Calu3 (cell line): ENCODE measurements at places on chromosomes 4 and X. TPM values are rescaled to one million over a fixed set of nuclear protein-coding genes. Genes with fewer than 3 reads are reported as not detected.
A peak's percentile ranks its signal among the peaks of the same experiment; 100 is the strongest.

The PAGE5 gene
- total RNA-seq = not detected in 2 replicates

The CD38 gene
- total RNA-seq = 3.4 and 9.4 TPM in 2 replicates

The TMPRSS11A gene
- total RNA-seq = not detected in 2 replicates

The AVPR2 gene
- total RNA-seq = not detected in 2 replicates

The KCND1 gene
- total RNA-seq = 8.4 and 9.7 TPM in 2 replicates

The NWD2 gene
- total RNA-seq = 1.4 TPM in 2 replicates

The SHOX gene
- total RNA-seq = not detected in 2 replicates

The ETDA gene
- not detected in 2 replicates for total RNA-seq

The CXCL3 gene
- 80.8 and 153 TPM in 2 replicates for total RNA-seq

The GUCY1A1 gene
- total RNA-seq = 19.0 and 23.6 TPM in 2 replicates

The INPP4B gene
- 86.9 and 114 TPM in 2 replicates for total RNA-seq

DNA sequence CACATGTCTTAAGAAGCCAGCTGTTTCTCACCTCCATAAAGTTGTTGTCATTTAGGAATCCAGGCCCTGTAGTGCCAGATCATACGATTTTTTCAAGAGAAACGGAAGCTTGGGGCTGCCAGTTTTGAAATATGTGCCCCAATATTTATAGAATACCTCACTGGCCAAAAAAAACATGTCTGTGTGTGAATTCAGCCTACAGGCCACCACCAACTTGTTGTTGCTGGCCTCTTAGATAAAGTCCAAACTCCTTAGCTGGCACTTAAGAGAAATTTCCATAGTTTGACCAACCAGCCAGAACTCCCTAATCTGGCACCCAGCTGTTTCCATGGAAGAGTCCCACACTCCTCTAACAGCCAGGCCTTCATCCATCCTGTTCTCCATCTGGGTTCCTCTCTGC is 74.1 kb downstream of the WDR19 start:
- no peaks in the 10 kb centered on the region for H3K27me3 ChIP-seq
- peaks cover 7% of the 10 kb centered on the region for H3K4me1 ChIP-seq
- no peak for DNase-seq
- no peak overlapping the region for H3K27ac ChIP-seq

DNA sequence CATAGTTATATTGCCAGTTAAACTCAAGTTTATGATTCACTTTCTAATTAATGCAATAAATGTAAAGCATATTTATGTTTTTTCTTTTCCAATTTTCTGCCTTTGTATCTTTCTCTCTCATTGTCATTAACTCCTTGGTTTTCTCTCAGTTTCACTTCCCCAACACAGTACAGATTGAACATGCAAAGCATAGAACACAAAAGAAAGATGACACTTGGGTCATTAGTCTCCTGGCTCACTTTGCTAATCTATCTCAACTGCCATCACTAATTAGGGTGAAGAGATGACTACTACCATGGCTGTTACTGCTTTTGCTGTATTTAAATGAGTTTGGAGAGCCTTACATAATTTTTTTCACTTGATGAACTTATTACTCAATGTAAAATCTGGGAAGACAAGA is 12.3 kb upstream of the NAA11 start:
- H3K27ac ChIP-seq = no peak overlapping the region
- H3K27me3 ChIP-seq = no peaks in the 10 kb centered on the region
- H3K36me3 ChIP-seq = no peaks in the 10 kb centered on the region
- H3K4me1 ChIP-seq = peaks cover 7% of the 10 kb centered on the region

DNA sequence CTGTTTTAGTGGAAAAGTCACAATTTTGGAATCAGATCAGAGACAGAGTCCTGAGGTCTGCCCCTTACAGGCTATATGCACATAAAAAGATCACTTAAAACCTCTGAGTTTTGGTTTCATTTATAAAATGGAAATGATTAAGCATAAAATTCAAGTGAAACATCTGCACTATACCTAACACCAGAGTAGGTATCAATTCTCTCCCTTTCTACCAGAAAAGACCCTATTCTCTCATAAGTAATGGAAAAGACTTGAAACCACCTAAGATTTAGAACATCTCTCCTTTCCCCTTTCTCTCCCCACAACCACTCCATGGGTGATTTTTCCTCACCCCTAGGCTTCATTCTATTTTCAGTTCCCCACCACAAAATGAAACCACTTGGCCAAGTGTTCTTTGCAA is 907 bp downstream of the LHFPL1 start:
- no peak overlapping the region for H3K27ac ChIP-seq
- H3K36me3 ChIP-seq = peaks cover 4% of the 10 kb centered on the region
- peaks cover 24% of the 10 kb centered on the region for H3K27me3 ChIP-seq
- no peak for DNase-seq
- H3K4me3 ChIP-seq = no peak overlapping the region

DNA sequence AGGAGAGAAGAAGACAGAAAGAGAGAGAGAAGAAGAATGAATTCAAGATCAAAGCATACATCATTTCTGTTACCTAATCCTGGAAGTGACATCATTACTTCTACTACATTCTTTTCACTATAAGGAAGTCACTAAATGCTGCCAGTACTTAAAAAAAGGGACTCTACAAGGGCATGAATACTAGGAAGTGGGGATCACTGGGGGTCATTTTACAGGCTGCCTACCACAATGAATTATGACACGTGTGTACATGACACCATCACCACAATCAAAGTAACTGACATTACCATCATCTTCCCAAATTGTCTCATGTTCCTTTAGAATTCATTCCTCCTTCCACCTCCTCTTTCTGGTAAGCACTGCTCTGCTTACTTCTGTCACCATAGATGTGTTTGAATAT is 227.0 kb downstream of the CPE start:
- no peak for DNase-seq
- peaks cover 10% of the 10 kb centered on the region for H3K4me1 ChIP-seq
- H3K36me3 ChIP-seq = no peaks in the 10 kb centered on the region
- H3K4me3 ChIP-seq = no peak overlapping the region
- H3K27ac ChIP-seq = no peak overlapping the region

DNA sequence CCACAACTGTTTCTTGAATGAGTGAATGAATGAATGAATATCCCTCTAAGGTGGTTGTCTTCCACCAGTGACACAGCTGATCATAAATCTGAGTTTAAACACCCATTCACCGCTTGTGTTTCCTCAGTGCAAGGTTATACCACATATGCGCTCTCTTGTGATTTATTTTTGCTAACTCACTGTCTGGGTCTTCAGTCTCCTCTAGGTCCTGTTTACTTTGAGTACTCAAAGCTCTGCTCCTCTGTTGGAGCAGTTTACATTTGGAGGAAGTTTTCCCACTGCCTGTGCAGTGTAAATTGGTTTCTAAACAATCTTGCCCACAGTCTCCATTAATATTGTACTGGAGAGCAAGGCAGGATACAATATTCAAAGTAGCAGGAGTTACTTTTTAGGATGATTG is 212.6 kb upstream of the JADE1 start:
- DNase-seq = no peak
- H3K4me3 ChIP-seq = no peak overlapping the region
- H3K27ac ChIP-seq = no peak overlapping the region
- no peaks in the 10 kb centered on the region for H3K27me3 ChIP-seq
- peaks cover 34% of the 10 kb centered on the region for H3K4me1 ChIP-seq

GRCh38 chr4:10203851-10204250 is 87.3 kb upstream of the WDR1 start:
- H3K4me1 ChIP-seq = no peaks in the 10 kb centered on the region
- H3K27ac ChIP-seq = no peak overlapping the region
- DNase-seq = no peak
- no peaks in the 10 kb centered on the region for H3K36me3 ChIP-seq
- H3K27me3 ChIP-seq = peaks cover 37% of the 10 kb centered on the region

- H3K27me3 ChIP-seq = peaks cover 51% of the 10 kb centered on the region
- H3K4me3 ChIP-seq = no peak overlapping the region
- no peak for DNase-seq
Measured at GRCh38 chrX:149699761-149700160, 12.1 kb upstream of the MAGEA11 start.

- no peak overlapping the region for H3K4me3 ChIP-seq
- no peak for DNase-seq
- no peaks in the 10 kb centered on the region for H3K4me1 ChIP-seq
- no peak overlapping the region for H3K27ac ChIP-seq
Measured at GRCh38 chrX:141632124-141632523, 42.6 kb downstream of the SPANXA2 start.

- no peak overlapping the region for H3K27ac ChIP-seq
- no peak for DNase-seq
- peaks cover 4% of the 10 kb centered on the region for H3K36me3 ChIP-seq
- H3K4me1 ChIP-seq = no peaks in the 10 kb centered on the region
Measured at GRCh38 chrX:133983974-133984845, 1.2 kb downstream of the GPC3 start.

DNA sequence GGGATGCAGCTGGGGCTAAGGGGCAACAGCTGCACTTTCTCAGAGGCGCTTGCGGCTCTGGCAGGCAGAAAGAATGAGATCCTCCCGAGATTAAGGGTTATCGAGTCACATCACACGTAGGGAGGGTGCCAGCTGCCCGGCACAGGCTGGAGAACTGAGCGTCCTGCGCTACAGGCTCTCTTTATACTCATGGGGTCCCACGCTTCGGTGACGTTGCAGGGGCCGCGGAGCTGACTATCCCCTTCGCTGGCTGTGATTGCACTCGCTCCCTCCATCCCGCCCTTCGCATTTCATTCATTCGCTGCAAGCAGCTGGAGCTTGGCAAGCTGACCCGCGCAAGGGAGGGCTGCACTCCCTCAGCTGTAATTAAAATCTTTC is at the start of gene TACR3:
TSS of gene TACR3 (minus strand) at position 156 of the 378 bp plus-strand sequence. CDS start 310 bp downstream, outside the sequence.
- H3K27me3 ChIP-seq = no peaks in the 10 kb centered on the region
- no peaks in the 10 kb centered on the region for H3K36me3 ChIP-seq
- no peaks in the 10 kb centered on the region for H3K4me1 ChIP-seq
- no peak within 1 kb of the TSS for H3K27ac ChIP-seq

GRCh38 chrX:124435616-124436015 is 89.3 kb downstream of the SH2D1A start:
- DNase-seq = no peak
- H3K36me3 ChIP-seq = no peaks in the 10 kb centered on the region
- no peaks in the 10 kb centered on the region for H3K27me3 ChIP-seq
- H3K4me1 ChIP-seq = peaks cover 12% of the 10 kb centered on the region

GRCh38 chrX:53606456-53606855 is 80.1 kb downstream of the HUWE1 start:
- no peaks in the 10 kb centered on the region for H3K27me3 ChIP-seq
- no peak overlapping the region for H3K27ac ChIP-seq
- H3K36me3 ChIP-seq = peaks cover 73% of the 10 kb centered on the region
- no peak overlapping the region for H3K4me3 ChIP-seq

DNA sequence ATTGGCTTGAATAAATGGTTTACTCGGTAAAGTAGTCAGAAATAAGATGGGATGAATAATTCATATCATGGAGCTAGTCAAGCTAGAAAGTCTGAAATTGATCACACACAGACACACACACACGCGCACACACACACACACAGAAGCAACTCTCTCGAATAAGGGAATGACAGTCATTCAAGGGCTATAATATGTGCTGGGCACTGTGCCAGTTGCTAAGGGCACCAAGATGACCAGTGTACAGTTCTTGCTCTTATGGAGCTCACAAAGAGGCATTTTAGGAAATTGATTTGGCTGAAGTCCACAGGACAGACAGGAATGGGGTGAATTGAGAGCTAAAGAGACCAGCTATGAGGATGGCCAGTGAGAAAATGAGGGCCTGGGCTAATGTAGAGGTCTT is 34.2 kb upstream of the SH3D19 start:
- no peak overlapping the region for H3K4me3 ChIP-seq
- no peaks in the 10 kb centered on the region for H3K36me3 ChIP-seq

DNA sequence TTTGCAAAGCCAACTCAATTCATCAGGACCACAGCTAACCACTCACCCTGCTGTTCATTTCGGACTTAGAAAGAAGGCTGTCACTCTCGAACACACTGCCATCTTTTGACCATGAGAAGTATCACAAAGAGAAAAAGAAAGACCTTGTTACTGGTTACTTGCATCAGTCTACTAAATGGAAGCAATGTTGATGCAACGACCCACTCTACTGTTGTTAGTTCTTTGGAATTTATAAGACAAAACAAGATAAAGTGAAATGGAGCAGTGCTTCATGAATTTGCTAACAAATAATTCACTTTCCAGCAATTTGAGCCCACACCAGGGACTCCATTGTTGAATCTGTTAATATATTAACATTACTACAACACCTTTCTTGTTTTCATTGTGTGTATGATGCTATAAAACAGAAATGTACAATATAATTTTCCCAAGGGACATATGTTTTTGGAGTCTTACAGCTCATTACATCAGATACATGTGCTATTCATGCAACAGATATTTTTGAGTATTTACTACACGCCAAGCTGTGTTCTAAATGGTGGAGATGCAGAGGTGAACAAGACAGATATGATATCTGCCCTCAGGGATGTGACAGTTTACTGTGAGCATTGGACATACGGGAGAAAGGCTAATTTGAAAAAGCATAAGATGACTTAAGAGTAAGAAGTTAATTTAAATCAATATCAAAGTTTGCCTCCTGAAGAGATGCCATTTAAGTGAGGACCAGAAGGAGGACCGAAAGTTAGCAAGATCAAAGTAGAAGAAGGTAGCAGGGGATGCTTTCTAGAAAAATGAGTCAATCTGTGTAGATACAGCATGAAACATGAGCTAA is 87.2 kb downstream of the AREG start:
- peak overlapping the region; percentile 99 for H3K27ac ChIP-seq
- no peaks in the 10 kb centered on the region for H3K27me3 ChIP-seq

GRCh38 chr4:29262986-29263385 is 1457.2 kb upstream of the PCDH7 start:
- DNase-seq = no peak
- H3K27me3 ChIP-seq = no peaks in the 10 kb centered on the region
- H3K4me1 ChIP-seq = no peaks in the 10 kb centered on the region
- H3K4me3 ChIP-seq = no peak overlapping the region
- H3K36me3 ChIP-seq = no peaks in the 10 kb centered on the region
- H3K27ac ChIP-seq = no peak overlapping the region

GRCh38 chrX:106959901-106960300 is 39.7 kb downstream of the CLDN2 start:
- H3K36me3 ChIP-seq = no peaks in the 10 kb centered on the region
- peaks cover 12% of the 10 kb centered on the region for H3K4me1 ChIP-seq
- no peaks in the 10 kb centered on the region for H3K27me3 ChIP-seq
- H3K27ac ChIP-seq = no peak overlapping the region

- no peak for DNase-seq
- no peak overlapping the region for H3K27ac ChIP-seq
- H3K36me3 ChIP-seq = no peaks in the 10 kb centered on the region
- no peak overlapping the region for H3K4me3 ChIP-seq
Measured at GRCh38 chr4:27638163-27638915, 777.7 kb downstream of the STIM2 start.

DNA sequence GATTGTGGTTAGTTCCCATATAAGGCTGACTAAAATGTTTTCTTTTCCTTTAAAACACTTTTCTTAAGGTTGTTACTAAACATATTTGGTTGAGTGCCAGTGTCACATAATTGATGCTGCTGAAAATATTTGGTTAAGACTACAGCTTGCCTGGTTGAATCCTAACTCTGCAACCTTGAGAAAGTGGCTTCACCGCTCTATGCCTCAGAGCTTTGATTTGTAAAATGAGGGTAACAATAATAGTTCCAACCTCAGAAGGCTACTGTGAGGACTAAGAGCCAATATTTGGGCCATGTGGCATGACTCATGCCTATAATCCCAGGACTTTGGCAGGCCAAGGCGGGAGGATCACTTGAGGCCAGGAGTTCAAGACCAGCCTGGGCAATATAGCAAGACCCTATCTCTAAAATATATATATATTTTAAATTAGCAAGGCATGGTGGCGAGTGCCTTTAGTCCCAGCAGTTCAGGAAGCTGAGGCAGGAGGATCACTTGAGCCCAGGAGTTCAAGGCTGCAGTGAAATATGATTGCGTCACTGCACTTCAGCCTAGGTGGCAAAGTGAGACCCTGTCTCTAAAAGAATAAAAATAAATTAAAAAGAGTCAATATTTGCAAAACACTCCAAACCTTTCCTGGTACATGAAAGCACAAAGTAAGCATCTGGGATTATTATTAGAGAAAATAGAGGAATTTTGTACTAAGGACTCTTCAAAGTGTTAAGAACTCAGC is 7.1 kb upstream of the NEIL3 start:
- H3K36me3 ChIP-seq = no peaks in the 10 kb centered on the region
- no peak overlapping the region for H3K27ac ChIP-seq
- DNase-seq = no peak
- no peaks in the 10 kb centered on the region for H3K4me1 ChIP-seq
- H3K4me3 ChIP-seq = no peak overlapping the region
